Activated T-cell treated with anti-CD3 and anti-CD28 coated beads, Interleukin-2, amount 50 U/mL, for 48 hours (primary cell): ENCODE measurements at places on chromosomes 7 and 10.

- no peak for DNase-seq
Observed at GRCh38 chr10:35210961-35211360, 84.3 kb downstream of the CREM start.

- no peak for DNase-seq
Observed at GRCh38 chr7:41037691-41038090, 665.2 kb downstream of the INHBA start.

DNA sequence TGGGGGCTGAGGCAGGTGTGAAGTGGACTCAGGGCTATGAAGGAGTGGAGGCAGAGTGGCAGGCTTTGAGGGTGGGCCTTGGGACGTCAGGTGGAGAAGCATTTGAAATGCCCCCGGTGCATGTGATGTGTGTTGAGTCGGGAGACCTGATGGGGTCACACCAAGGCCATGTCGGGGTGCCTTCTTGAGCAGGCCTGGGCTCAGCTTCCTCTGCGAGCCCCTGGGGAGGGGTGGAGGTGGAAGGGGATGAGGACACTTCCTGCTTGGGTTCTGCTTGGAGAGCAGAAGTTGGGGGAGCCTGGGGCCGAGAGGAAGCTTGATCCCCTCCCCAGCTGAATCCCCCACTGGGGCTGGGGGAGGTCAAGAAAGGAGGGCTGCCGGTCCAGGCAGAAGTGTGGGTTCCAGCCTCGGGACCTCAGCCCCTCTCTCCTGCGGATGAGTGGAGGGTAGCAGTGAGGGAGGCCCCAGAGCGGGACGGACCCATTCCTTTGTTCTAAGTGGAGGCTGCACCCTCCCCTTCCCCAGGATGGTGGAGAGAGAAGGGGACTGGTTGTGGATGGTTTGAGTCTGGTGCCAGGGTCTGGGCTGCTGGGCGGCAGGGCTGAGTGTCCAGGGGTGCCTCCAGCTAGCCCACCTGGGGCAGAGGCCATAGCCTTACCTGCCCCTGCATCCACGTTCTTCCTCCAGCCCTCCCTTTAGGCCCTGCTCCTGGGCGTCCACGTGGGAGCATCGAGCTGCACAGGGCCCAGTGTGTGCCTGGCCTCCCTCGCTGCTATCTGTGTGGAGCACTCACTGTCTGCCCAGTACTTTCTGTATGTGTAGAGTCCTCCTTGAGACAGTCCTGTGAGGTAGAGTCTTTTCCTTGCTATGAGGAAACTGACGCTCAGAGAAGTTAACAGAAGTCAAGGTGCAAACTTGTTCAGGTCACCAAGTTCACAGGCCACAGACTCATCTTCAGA lies 36.7 kb downstream of the PRF1 start:
- no peak for DNase-seq

DNA sequence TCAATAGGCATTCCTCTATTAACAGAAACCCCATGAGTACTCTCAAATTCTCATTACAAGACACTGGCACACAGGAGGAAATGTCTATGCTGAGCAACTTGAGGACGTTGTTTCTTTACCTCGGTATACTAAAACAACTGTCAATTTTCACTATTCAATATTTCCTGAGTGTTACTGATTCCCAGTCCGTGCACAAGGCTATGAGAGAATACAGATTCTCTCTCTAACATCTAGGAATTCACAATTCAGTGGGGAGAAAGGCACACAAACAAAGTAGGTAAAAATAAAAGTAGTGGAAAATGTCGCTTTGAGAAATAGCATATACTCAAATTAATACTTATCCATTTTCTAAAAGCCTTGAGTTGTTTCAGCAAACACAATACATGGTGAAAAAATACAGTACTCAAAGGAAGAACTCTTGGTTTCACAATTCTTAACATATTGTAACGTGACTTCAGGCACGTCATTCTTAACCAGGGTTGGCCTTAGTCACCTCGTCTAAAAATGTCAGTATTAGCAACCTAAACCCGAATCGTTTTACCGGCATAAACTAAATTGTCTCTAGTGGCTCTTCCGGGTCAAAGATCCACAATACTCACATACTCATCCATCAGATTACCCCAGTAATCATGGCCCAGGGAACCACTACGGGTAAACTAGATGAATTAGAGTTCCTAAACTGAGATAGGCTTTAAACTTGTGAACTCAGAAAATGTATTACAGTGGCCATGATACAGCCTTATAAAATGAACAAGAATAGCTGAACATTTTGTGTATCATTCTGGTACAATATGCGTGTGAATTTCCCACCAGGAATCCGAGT lies 1.5 kb downstream of the IPMK start:
- DNase-seq = no peak

DNA sequence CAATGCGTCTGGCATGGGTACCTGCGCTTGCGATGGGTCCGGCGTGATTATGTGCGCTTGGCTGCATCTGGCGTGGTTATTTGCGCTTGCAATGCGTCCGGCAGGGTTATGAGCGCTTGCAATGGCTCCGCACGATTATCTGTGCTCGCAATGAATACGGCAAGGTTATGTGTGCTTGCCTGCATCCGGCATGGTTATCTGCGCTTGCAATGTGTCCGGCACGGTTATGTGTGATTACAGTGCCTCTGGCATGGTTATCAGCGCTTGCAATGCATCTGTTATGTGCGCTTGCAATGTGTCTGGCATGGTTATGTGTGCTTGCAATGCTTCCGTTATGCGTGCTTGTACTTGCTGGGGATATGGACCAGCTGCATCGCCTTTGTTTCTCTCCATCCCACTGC lies 37.7 kb downstream of the RBAK start:
- DNase-seq = no peak

DNA sequence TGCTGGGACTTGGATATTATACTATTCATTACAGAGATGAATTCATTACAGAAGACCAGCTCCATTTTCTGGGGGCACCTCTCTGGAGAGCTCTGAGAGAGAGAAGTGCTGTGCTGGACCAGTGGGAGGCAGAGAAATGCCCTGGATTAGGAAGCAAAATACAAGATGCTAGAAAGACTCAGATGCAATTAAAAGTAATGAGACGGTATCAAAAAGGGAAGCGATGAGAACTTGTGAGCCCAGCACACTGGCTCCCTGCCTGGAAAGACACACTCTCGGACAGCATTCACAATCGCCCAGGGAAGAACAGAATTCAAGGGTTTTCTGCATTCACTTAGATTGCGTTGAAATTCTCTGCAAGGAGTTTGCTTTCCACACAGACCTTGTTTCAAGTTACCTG lies 3.5 kb upstream of the FRAT2 start:
- no peak for DNase-seq

DNA sequence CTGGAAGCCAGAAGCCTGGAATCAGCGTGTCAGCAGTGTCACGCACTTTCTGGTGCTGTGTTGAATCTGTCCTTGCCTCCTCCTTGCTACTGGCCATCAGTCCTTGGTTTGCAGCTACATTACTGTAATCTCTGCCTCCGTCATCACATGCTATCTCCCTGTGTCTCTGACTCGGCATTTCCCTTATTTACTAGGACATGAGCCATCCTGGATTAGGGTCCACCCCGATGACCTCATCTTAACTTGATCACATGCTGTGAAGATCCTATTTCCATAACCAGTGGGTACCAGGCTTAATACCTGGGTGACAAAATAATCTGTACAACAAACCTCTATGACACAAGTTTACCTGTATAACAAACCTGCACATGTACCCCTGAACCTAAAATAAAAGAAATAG lies 518.0 kb upstream of the KLF6 start:
- DNase-seq = no peak
